ENCODE measurements at places on chromosomes 5 and 9.

GRCh38 chr9:129270903-129271431 lies 92.9 kb upstream of the IER5L start:
- DNase-seq, result no peak

DNA sequence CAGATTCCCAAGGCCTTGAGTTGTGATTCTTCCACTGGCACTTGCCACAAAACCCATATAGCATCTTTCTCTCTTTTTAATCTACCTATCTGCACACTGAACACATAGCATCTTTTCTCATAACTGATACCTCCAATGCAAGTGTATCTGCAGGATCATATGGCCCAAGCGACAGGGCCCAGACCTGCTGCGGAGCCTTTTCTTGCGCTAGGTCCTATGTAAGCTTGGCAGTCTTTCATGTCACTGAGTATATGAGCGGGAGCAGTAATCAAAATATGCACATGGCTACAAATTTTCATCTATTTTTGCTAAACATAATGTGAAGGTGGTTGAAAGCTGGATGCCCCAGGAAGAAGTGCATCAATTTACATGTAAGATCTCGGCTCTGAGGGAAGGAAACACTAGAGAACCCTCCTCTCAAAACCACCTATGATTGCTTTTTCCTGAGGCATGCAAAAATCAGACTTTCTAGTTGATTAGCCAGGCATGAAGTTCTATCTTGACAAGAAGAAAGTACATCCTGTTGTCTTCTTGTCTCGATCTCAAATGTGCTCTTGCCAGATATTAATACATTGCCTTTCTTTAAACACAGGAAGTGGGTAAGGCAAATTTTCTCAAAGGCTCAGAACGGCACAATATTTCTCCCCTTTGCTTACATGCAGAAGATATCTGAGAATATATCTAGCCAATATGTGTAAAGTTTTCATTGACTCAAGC lies 26.9 kb upstream of the CEMIP2 start:
- DNase-seq, result no peak

- DNase-seq, result no peak
These were observed 20.4 kb upstream of the UGCG start for GRCh38 chr9:111876179-111876578.

- no peak for DNase-seq
These were observed 173.6 kb downstream of the ARL15 start for GRCh38 chr5:54136516-54137440.

GRCh38 chr5:146402949-146403348 lies 44.2 kb upstream of the TCERG1 start:
- DNase-seq, result no peak

DNA sequence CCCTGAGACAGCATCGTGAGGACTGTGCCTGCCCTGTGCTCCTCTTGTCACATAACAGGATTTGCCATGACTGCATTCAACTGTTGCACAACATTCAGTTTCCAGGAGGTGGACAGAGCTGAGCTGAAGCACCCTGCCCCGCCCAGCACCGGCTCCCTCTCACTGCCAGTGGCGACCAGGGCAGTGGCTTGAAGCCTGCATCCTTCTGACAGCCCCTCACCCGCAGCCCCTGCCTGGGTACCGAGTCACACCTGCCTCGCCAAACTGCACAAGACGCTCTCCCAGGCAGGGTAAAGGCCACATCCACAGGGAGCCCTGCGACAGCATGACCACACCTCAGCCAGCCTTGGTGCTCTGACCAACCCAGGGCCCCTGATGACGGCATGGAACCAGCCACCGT lies 59.9 kb upstream of the ZNF354A start:
- DNase-seq, result no peak

GRCh38 chr5:4036861-4037260 lies 441.2 kb downstream of the IRX1 start:
- DNase-seq, result no peak

GRCh38 chr9:133112663-133113026 lies 8.4 kb downstream of the RALGDS start:
- DNase-seq, result no peak

- no peak for DNase-seq
These were observed 35.2 kb upstream of the PIK3R1 start for GRCh38 chr5:68180121-68181038.

GRCh38 chr9:13568405-13568804 lies 288.9 kb upstream of the MPDZ start:
- no peak for DNase-seq

GRCh38 chr9:99187311-99187710 lies 34.4 kb downstream of the ALG2 start:
- no peak for DNase-seq

- DNase-seq, result no peak
These were observed 407.8 kb upstream of the SGCD start for GRCh38 chr5:155919126-155919525.

DNA sequence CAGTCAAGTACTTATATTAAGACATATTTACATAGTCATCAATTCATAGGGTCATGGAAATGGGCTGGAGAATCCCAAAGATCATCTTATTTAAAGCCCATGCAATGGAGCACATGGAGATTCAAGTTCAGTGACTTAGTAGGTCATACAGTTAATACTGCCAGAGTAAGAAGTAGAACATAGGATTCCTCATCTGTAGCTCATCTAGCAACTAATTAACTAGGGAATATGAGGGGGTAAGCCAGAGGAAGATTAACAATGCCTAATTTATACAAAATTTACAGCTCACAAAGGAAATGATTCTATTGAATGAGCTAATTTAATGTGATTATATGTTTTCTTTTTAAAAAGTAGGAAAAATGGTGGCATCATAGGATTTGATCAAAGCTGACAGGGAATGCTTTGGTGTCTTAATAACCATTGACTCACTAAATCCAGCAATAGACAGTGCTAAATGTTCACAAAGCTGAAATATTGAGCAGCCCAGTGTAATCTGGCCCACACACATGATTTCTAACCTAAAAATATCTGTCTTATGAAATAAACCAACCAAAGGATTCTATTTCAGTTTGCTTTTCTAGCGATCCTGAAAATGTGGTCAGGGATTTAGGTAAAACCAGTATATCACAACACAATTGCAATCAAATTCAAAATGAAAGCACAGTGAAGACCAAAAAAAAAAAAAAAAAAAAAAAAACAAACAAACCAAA lies 53.3 kb downstream of the PRDM6 start:
- no peak for DNase-seq

- DNase-seq, result no peak
These were observed 74.1 kb downstream of the AOPEP start for GRCh38 chr9:94800424-94801117.

GRCh38 chr9:117825609-117826347 lies 121.6 kb downstream of the TLR4 start:
- peak; percentile 54 for DNase-seq

DNA sequence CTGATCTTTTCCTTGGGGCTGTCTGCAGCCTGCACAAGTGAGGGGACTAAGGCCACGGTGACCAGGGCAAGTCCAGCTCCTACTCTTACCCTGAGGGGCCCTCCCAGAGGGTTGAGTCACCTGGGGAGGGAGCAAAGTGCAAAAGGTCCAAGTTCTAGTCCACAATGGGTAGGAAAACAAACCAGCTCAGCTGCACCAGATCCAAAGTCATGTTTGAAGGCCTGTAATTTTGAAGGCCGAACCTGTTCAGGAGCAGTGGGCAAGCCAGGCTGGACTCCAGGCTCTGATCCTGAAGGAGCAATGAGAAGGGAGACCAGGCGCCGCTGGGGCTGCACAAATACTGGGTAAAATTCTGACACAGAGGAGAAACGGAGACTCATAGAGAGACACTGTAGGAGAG lies 15.8 kb upstream of the TCF7 start:
- DNase-seq, result no peak

- no peak for DNase-seq
These were observed 467.3 kb downstream of the DNAH5 start for GRCh38 chr5:13477118-13477737.

DNA sequence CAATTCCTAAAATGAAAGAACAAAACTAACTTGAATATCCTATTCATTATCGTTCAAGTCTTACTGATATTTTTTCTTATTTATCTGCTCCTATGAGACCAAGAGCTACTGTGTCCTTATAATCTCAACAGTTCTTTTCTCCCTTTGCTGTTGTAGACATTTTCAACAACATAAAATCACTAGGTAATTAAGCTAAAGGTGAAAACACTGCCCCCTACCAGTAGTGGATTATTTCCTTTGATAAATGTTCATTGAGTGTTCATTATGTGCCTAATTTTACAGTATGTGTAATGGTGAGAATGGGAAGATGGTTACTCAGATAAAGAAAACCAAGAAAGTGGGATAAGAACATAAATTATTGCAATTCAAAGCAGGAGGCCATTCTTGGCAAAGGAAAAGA lies 41.4 kb upstream of the PAPPA start:
- no peak for DNase-seq

DNA sequence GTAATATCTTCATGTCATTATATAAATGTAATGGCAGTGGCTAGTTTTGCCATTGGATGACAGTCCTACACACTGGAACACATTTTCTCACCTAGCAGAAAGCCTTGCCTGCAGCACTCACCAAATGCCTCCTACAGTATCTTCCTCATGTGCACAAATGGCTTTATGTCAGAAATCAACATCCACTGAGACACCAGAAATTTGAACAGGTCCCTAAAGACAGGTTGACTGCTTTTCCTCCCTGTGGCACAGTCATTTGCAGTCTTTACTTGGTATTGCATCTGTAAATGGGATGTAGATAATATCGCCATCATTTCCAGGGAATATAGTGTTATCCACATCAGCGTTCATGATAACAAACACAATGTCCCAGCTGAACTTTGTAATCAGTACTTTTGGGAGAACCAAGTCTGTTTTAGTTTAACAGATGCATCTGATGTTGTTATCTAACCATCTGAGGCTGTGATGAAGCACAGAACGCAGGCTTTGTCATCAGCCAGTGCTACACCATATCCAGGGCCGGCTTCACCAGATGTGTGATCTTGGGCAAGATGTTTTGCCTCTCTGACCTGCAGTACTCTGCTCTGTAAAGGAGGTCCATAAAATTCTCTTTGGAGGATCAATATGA lies 83.9 kb upstream of the TAS2R1 start:
- DNase-seq, result no peak

DNA sequence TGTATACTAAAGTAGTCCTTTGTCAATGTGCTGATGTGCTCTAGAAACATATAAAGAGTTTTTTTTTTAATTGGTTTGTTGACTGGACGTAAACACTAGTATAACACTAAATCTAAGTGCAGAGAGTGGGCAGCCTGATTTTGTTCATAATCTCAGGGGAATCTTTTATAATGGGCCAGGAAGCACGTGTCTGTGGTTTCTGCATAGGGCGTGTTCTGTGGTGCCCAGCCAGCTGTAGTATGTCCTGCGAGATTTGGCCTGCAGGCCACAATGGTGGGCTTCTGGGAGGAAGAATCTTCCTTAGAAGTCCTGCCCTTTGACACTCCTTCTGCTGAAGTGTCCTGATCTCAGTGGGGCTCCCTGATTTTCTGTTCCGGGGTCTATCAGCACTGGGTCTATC lies 49.0 kb upstream of the DHFR start:
- no peak for DNase-seq

GRCh38 chr5:457195-457961 lies 14.4 kb downstream of the EXOC3 start:
- DNase-seq, result no peak
